ENCODE measurements at places on chromosomes 7 and 10.

- DNase-seq: no peak
Measured at GRCh38 chr7:35905555-35905954, 104.7 kb downstream of the SEPTIN7 start.

DNA sequence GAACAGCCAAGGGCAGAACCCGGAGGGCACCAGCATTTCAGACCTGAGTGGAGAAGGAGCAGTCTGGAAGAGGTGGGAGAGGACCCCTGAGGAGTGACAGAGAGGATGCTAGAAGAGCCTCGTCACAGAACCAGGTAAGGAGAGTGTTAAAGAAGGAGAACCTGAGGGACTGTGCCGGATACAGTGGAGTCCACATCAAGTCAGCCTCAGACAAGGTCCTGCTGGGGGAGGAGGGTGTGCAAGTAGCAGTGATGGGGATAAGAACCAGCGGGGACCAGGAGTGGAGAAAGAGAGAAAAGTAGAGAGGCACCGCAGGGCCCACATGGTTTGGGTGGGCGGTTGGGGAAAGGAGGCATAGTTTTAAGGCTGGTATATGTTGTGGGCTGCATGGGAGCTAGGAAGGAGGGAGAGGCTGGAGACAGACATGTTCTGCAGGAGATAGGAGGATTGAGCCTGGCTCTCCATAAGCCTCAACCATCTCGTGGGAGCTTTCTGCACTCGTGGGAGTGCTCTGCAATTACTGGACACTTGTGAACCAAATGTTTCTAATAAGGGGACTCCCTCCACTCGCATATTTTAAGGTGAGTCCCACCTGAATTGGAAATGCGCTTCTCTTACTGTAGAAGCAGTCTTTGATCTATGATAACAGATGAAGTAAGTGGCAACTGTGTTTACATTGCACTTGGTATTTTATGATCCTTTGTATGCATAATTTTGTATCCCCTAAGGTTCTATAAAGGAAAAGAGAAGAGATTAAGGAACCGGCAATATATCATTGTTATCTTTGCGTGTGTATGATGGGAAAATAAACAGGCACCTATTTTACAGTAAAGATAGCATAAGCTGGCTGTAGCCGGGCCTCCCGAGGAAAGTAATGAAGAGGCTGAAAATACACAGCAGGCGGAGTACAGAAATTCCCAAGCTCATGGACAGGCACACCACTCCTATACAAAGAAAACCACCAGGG is 154.8 kb downstream of the ADAM12 start:
- no peak for DNase-seq

DNA sequence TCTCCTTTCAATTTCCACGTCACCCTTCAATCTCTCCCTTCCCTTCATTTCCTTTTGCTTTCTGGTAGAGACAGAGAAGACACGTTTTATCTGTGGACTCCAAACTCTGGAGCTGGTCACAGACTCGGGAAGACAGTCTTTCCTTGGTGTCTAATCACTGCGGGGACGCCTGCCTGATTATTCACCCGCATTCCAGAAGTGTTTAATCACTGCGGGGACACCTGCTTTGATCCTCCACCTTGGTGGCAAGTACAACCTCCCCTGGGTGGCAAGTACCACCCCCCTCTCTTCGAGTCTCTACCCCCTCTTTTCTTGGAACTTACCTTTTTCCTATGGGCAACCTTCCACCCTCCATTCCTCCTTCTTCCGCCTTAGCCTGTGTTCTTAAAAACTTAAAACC is 15.3 kb upstream of the LRRC61 start:
- DNase-seq: no peak

- no peak for DNase-seq
Measured at GRCh38 chr7:27032839-27033238, 63.0 kb downstream of the HOXA1 start.

DNA sequence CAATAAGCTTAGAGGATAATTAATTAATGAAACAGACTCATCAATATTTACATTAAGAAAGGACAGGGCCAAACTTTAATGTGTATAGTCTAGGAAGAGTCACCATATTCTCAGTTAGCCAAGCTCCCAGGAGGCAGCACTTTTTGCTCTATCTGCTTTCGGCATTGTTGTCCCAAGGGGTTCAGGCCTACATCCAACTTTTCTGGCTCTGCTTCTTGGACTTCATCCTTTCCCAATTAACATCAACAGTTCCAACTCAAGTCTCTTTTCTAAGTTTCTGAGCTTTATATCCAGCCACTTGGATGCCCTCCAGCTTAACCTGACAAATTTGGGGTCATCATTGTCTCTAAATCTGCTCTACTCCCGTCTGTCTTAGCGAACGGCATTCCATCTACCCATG is 42.8 kb downstream of the GLI3 start:
- DNase-seq: no peak

GRCh38 chr7:119703895-119704294 is 569.1 kb upstream of the KCND2 start:
- no peak for DNase-seq

- no peak for DNase-seq
Measured at GRCh38 chr7:1802899-1803298, 132.8 kb downstream of the ELFN1 start.

GRCh38 chr7:43700059-43700501 is 29.2 kb downstream of the COA1 start:
- DNase-seq: no peak

DNA sequence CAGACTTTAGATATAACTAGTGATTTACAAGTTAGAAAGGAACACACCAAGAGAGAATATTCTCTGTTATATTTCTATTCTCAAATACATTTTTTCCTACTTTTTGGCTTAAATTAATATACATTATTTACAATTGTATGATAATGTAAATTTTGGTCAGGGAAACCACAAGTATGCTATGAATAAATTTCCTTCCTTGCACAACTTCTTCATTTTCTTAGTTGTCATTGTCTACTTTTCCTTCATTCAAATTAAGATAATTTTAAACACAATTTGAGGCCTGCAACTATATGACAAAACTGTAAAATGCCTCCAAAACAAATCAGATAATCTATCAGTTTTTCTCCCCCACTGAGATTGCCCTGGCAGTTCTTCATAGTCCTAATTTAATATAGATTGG is 131.3 kb downstream of the CDK14 start:
- DNase-seq: no peak

DNA sequence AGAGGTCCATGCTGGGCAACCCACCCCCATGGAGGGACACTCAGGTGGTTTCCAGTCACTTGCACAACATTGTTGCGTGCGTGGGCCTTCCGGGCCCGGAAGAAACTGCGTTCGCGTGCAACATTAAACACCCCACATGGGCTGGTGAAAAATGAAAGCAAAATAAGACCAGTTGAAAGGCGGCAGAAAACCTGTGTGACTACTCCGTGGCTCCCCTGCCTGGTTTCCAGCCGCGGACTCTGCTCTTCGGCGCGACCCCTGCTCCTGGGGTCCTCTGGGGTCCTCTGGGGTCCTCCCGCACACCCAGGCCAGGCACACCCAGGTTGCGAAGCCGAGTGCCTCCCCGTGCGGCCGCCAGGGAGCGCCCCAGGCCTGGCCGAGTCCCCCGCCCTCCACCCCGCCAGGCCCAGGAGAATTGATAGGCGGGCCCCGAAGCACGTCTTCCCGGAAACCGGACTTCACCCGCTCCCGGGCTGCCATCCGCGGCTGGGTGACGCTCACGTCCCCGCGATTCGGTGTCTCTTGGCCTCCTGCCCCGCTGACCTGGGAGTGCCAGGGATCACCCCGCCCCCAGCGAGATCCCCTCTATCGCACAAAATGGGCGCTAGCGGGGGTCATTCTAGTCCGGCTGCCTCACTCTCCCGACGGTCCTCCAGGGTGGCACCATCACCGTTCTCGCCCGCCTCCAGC is 1.9 kb upstream of the SH2D4B start:
- DNase-seq: peak; percentile 79

GRCh38 chr10:84606428-84606827 is 278.0 kb downstream of the CCSER2 start:
- no peak for DNase-seq

- DNase-seq: no peak
Measured at GRCh38 chr10:83037653-83038052, 1101.7 kb upstream of the GHITM start.

- peak; percentile 8 for DNase-seq
Measured at GRCh38 chr7:33807779-33808482, 97.4 kb upstream of the BMPER start.

DNA sequence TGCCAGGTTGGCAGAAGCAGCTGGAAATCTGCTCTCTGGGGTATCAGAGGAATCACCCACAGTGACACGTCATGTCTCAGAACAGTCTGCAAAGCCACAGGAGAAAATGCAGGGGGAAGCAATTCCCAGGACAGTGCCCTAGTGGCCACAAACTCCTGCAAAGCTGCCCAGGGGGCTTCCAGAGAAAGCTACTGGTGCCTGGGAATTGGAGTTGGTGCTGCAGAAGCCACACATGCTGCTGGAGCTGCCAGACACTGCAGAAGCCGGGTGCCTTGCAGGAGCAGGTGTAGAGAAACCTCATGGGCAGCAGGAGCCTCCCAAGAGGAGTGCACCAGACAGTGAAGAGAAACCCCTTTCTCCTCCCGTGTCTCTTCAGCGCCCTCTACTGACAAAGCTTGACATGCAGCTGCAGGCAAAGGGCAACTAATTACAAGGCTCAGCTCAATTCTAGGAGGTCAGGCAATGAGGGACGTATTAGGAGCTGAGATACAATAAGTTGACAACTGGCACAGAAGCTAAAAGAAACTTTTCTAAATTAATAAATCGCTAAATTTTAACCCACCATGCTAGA is 30.2 kb upstream of the NUB1 start:
- peak; percentile 43 for DNase-seq

DNA sequence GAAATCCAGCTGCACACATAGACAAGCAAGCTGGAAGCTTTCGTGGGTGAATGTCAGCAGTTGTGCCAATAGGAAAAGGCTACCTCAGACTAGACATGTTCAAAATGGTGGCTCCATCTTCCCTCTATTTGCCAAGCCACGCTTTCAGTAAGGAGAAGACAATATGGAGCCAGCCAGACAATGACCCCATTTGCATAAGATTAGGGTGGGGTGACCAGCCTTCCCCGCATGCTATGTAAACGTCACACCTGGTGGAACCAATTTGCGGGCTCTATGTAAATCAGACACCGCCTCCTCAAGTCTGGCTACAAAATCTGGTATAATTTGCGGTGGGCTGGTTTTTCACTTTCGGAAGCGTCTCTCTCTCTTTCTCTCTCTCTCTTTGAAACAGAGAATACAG is 297.4 kb upstream of the PCDH15 start:
- DNase-seq: no peak

- no peak for DNase-seq
Measured at GRCh38 chr7:336810-337566, 47.0 kb downstream of the FOXL3 start.

GRCh38 chr7:93739424-93739823 is 151.1 kb downstream of the TFPI2 start:
- no peak for DNase-seq

DNA sequence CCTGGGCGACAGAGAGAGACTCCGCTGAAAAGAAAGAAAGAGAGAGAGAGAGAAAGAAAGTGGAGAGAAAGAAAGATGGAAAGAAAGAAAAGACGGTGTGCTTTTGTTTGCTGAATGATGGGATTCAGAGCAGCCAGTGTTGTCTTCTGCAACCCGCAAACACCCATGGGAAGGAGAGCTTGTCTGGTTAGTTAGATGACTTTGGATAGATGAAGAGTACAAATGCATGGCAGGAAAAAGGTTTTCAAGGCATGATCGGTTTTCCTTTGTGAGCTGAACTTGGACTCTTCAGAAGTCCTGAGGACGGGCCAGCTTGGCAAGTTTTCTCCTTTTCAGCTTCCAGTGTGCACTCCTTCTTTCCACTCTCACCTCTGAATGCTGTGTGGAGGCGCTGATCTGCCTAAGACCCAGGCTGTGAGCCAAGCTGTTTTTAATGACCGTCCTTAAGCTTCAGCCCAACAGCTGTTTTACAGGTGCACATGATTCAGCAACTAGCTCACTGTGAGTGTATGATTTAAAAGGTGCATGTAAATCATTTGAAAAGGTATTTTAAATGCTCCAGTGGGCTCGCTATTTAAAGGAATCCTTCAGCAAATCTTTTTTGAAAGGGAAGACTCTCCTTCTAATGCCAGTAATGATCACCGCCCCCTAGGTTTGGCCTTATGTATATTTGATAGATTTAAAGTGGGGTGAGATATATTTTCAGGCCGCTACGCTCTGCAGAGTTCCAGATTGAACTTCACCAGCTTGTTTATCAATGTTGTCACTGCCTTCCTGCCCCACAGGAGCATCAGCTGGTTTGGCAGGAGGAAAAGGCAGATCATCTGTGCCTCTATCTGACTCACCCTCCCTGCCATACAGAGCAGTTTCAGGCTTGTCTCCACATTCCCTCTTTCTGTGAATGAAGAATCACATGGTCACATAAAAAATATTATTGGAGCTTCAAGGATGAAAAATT is 115.0 kb downstream of the PLXDC2 start:
- DNase-seq: no peak

DNA sequence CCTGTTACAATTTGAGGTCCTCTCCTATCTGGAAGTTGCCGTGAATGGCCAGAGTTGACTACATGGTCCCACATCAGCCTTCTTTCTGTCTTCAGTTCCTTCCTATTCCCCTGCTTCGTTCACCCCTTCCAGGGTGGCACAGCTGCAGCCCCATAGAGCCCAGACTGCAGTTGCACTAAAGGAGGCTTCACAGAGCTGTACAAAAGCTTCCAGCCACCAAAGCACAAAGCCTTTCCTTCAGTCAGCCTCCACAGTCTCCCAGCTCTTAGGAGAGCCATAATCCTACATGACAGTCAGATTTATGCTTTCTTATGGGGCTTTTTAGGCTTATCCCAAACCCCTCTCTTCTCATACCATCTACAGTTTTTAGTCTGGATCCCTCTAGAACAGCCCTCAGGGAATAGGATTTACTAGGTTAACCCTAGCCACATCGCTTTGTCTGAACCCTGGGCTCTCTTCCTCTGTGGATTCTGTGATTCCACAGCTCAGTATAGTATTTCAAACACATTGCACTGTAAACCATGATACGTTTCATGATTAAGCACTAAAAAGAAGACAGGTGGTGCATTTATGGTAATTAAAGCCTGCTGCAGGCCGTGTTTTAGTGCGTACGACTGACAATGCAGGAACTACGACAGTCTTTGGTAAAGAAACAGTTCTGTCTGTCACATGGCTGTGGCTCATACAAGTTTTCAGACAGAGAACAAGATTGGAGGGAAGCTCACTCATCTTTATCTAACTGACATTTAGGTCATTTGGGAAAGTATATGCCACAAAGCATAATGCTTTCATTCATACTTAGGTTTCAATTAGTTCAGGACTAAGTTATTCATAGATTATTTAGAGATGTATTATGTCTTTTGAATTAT is 208.3 kb upstream of the KMT2E start:
- DNase-seq: no peak

DNA sequence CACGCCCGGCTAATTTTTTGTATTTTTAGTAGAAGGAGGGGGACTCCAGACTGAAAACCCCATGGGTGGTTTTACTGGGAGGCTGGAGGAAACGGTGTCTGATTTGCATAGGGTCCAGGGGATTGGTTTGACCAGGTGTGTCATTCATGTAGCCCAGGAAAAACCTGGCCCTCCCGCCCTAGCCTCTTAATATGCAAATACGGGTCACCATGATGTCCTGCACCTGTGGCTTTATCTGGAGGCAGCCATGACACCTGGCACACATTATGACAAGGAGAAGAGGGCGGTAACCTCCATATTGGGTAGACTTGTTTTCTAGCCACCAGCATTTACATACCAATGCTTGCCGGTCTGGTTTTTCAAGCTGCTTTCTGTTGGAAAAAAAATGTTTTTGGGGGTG is 68.0 kb downstream of the TRIL start:
- no peak for DNase-seq

Measured in activated CD4-positive, alpha-beta T cell treated with anti-CD3 and anti-CD28 coated beads, Interleukin-2, amount 50 U/mL, for 48 hours (primary cell).